Pancreas (tissue), 10 donors: ENCODE measurements at places on chromosomes 7 and 10. TPM values are rescaled to one million over a fixed set of nuclear protein-coding genes. Genes with fewer than 3 reads are reported as not detected.

The LRRN3 gene
- total RNA-seq, result 0.50 TPM

The NKX6-2 gene
- not detected for total RNA-seq

The FAM131B gene
- 0.06 TPM for total RNA-seq

GRCh38 chr7:20218279-20218678 lies 1.1 kb upstream of the MACC1 start:
- DNase-seq, result no peak

DNA sequence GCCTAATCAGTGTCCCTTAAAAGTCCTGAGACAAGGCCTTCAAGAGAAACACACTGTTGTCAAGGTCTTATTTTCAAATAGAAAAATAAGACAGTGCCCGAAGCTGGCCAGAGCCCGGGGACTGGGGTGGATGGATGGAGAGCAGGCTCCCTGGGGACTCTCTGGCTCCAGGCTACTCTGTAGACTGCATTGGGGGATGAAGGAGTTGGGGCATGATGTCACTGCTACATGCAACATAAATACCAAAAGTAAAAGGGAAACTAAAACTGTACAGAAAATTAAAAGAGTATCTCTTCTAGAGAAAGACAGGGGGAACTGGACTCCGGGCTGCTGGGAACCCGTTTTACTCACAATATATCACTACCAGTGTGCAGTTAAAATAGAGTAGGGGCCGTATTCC lies 629.8 kb downstream of the KCNMA1 start:
- no peak for DNase-seq

DNA sequence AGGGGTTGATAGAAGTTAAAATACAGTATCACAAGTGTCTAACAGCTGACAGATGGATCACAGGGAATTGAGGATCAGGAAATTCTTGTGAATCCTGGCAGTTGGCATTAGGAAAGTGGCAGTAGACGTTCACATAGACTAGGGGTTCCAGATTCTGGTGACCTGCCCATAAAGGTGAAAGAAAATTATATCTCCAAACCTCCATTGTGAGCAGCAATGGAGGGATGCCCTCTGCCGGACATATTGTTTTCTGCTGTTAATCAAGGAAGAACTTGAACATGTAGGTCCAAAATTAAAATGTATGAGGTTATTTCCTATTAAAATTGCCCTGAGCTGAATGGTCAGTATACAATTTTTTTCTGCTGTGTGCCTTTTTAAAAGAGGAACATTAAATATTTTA lies 5.1 kb downstream of the NME8 start:
- no peak for DNase-seq
